ENCODE measurements at places on chromosomes 7 and 10.

- DNase-seq = no peak
Measured at GRCh38 chr10:12193193-12193592, 2.5 kb downstream of the NUDT5 start.

- no peak for DNase-seq
Measured at GRCh38 chr10:110431659-110432058, 66.0 kb upstream of the DUSP5 start.

DNA sequence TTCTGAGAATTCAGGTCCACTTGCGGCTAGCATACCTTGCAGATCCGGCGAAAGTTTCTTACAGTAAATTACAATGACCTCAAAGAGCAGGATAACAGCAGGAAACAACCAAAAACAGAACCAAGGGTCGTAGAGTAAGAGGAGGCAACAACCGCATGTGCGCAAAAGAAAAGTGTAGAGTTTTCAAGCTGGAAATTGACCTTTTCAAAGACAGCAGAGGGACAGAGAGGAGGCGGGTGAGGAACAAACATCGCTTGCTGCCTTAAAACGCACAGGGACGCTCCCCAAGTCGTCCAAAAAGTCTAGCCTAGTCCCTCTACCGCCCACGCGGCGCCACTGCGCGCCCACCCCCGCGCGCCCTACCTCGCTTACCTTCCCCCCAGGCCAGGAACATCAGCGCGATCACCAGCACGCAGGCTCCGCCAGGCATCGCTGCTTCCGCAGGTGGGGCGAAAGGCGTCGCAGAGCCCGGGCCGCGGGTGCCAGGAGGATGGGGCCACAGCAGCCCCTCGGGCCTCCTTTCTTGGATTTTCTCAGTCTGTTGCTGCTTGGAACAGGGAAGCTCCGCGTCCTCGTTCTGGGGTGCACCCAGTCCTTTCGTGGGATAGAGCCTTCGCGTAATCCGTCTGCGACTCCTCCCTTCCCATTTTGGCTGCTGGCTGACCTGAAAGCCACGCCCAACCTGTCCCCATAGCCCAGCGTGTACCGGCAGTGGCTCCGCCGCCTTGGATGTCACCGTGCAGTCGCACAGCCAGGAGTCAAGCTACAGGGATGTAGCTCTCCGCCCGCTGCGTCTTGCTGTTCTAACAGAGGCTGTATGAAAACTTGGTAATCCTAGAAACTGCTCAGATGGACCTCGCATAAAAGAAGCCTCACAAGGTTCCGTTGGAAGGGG, at the start of gene VWDE:
VWDE (minus strand) TSS at position 579 of the 895 bp plus-strand sequence; CDS start at position 430, 149 bp downstream.
- DNase-seq = peak; percentile 66

GRCh38 chr10:30691639-30692015, 62.1 kb upstream of the LYZL2 start:
- DNase-seq = no peak

DNA sequence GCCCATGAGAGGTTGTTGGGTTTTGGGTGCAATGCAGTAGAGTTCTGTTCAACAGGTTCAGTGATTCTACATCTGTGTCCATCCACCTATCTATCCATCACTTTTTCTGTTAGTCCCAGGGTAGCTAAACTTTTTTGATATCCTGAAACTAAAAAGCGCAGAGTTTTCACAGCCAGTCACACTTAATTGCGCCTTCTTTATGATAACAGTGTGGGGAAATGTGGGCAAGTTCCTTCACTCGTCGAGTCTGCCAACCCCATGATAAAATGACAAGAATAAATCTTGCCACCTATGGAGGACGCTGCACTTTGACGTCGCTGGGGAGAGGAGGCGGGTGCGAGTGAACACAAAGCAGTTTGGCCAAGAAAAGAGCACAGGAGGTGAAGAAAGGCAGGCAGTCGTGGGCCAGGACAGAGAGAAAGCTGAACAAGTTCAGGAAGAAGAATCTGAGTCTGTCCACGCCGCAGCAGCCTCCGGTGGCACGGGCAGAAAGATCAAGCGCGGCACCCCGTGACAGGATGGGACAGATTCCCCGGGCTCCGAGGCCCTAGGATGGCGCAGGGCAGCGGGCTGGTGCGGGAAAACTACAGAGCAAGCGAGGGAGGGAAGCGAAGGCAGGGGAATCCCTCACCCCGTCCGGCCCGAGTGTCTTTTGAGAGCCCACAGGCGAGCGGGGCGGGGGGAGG, 9.2 kb downstream of the SP8 start:
- DNase-seq = no peak

DNA sequence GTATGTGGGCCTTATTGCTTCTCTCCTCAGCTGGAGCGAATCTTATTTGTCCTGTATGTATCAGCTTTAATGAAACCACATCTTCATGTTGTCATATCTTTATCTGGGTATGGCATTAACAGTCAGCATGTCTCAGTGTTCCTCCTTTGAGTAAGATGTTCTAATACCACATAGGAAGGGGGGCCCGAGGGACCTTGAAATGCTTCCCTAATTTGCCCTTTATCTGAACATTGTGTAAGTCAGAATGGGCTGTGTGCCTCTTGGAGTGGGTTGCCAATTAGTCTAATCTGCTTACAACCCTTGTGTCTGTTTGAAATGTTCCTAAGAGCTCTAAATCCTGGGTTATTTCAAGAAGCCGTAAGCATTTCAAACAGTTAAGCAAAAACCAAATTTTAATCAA, 623.8 kb downstream of the SUGCT start:
- DNase-seq = no peak

DNA sequence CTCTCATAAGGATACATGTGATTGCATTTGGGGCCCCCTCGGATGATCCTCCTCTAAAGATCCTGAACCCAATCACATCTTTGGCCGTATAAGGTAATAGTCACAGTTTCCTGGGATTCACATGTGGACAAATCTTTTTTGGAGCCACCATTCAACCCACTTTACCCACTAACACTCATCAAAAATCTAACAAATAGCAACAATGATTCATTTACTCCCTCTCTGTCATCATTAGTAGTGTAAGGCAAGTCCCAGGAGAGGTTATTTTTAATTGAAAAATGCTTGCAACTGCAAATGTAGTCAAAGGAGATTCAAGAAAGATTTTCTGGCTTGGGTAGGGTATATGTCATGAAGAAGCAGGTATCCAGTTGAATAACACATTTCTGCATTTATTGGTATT, 9.9 kb upstream of the SMKR1 start:
- no peak for DNase-seq

- DNase-seq = no peak
Measured at GRCh38 chr7:139823959-139824521, 5.0 kb upstream of the TBXAS1 start.

GRCh38 chr10:6918305-6918704, 338.2 kb upstream of the PRKCQ start:
- peak; percentile 72 for DNase-seq

GRCh38 chr7:53473371-53473770, 437.9 kb downstream of the POM121L12 start:
- DNase-seq = no peak

DNA sequence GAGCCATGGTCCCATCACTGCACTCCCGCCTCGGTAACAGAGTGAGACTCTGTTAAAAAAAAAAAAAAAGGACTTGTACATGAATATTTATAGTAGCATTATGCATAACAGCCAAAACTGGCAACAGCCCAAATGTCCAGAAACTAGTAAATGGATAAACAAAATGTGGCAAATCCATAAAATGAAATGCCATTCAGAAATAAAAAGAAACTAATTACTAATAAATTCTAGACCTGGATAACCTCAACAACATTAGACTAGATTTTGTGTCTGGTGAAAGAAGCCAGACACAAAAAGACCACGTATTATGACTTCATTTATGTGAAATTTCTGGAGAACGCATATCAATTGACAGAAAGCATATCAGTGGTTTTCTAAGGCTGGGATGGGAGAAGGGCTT, 74.5 kb downstream of the HPSE2 start:
- DNase-seq = no peak

GRCh38 chr10:104492329-104492940, 138.8 kb downstream of the CFAP58 start:
- DNase-seq = no peak

- no peak for DNase-seq
Measured at GRCh38 chr10:95414016-95414830, 123.4 kb upstream of the PDLIM1 start.

GRCh38 chr7:139735466-139735865, 42.3 kb downstream of the HIPK2 start:
- no peak for DNase-seq

- DNase-seq = no peak
Measured at GRCh38 chr7:19749658-19750057, 23.8 kb downstream of the TMEM196 start.

GRCh38 chr7:74627661-74628411, 29.7 kb upstream of the GTF2I start:
- no peak for DNase-seq

DNA sequence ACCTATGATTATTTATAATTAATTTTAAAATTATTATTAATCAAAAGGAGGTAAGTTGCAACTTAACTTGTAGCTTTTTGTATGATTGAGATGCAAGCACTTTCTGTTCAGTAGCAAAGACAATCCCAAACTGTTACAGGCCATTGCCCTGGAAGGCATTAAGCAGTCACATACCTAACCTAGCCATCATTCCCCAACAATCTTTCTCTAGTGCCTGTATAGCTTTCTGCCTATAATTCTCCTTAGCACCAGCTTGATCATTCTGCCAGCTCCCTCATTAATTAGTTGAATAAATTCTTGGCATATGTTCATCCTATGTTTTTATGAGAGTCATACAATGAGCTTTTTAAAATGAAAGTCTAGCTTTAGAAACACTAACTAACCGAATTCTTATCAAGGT, 178.9 kb upstream of the TMEM106B start:
- no peak for DNase-seq

DNA sequence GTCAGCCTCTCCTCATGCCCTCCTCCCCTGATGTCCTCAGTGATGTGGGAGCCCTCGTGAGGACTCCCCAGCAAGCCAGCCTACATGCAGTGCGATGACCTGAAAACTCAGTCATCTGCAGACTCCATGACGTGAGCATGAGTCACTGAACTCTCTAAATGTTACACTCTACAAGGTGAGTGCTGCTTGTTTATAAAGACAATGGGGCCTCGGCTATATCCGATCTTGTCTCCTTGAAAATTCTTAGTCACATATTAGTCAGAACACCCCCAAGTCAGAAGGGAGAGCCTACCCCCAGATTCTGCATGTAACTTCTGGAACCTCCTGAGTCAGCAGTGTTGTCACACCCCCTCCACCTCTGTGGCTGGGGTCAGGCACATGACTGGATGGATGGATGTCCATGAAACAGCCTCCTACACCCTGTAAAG, 673.8 kb downstream of the INHBA start:
- no peak for DNase-seq

- DNase-seq = peak; percentile 26
Measured at GRCh38 chr10:28300027-28300426, 2.8 kb downstream of the MPP7 start.

DNA sequence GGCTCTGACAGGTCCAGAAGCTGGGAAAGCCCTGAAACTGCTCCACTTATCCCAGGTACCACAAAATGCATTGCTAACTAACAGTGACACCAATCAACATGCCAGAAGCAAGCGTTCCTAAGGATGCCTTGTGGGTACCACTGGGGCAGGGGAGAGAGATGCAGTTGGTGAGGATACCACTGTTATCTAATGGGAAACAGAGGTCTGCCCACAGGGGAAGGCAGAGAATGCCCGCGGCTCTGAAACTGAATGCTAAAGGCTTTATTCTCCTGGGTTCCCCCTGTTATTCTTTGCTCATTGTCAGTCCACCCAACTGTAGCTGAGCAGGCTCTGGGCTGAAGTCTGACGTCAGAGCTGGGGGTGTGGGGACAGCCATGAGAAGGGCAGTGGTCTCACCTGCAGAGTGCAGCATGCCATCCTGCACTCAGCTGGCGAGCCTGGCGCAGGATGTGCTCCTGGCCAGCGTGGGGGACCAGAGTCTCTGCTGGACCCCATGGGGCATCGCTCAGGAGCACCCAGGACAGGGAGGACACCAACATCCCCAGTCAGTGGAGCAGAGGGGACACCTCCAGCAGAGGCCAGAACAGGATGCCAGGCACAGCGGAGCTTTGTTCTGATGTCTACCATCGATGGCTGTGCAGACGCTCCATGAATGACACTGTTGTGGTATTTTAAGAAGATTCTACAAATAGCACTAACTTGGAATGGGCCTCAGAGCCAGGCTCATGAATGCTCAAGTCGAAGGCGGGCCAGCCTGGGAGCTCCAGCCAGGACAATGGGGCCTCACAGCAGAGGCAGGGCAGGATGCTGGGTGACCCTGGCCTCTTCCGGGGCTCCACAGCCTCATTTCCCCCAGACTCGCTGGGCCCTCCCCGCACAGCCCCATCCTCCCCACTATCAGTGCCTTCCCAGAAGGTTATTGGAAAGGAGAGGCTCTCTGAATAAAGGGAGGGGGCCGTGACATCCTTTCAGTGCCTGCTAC, 95.8 kb downstream of the ARHGAP22 start:
- DNase-seq = no peak

DNA sequence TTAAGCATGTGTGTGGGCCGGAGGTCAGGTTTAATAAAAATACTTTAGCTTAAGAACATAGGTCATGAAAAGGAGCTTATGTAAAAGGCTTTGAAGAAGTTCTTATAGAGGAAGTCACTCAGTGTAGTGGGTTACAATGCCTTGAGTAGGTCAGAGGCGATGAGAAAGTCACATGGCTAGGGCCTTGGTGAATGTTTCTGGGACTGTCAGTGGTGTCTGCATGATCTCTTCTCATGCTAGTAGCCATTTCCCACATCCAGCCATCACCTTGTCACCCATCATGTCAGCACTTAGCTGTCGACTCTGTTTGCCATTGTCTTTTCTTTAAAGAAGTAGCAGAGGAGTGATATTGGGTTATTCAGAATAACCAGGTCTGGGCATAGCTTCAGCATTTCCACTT, 236.6 kb downstream of the CDK14 start:
- no peak for DNase-seq

- peak; percentile 19 for DNase-seq
Measured at GRCh38 chr10:88896994-88897853, 17.2 kb downstream of the STAMBPL1 start.

DNA sequence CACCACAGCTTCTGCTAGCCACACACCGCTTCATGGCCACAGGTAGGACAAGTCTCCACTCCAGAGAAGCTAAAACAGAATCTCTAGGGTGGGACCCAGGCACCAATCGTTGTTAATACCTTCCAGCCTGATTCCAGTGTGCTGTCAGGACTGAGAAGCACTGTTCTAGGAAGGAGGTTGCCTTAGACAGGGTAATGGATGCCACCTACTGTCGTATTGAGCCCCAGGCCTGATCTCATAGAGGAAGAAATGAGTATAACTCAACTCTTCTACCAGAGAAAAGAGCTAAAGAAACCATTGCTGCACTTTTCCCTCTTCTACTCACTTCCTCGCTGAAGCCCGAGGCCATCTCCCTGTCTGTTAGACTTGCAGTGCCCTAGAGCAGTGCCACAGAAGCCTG, 31.8 kb downstream of the CNNM1 start:
- no peak for DNase-seq

DNA sequence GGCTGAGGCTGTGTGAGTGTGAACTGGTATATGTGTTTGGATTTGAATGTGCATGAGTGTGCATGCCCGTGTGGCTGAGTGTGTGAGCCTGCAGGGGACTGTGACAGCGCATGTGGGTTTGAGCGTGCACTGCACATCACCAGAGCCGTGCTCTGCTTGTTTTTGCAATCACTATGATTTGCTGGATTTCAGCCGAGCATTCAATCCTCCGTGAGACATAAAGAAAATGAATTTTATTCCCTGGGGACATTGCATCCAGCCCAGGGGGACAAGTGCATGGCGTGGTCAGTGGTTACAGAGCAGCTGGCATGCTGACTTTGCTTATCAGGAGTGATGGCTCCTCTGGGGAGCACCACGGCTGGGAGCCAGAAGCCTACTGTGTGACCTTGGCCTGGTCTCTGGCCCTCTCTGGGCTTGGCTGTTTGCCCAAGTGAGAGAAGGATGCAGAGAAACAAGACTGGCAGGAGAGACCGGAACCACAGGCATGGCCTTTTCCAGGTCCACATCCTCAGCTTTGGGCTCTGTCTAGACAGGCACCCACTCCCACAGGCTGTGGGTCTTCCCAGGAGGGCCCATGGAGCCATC, 160.2 kb upstream of the UNC5B start:
- DNase-seq = no peak

Data from activated naive CD4-positive, alpha-beta T cell treated with anti-CD3 and anti-CD28 coated beads, Interleukin-2, amount 50 U/mL, for 16 hours (primary cell).